Ascending aorta (tissue), 2 donors: ENCODE measurements at places on chromosomes 3 and 15.

DNA sequence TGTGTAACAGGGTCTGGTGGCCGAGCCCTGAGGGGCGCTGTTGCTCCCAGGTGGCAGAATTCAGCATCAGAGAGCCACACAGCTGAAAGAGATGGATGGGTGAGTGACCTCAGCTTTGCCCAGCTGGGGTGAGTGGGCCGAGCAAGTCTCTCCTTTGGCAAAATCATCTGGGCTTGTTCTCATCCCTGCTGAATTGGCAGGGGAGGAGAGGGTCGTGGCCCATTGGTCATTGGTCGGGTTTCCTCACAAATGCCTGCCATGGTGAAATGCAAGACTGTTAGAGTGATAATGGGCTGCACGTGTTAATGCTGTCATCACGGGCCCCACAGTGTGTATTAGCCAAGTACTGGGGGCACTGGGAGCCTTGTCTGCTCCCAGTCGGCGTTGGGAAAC lies 15.9 kb downstream of the ABHD2 start:
- H3K27ac ChIP-seq, result peak overlapping the region; percentile 98
- peak; percentile 70 for DNase-seq
- H3K36me3 ChIP-seq, result no peaks in the 10 kb centered on the region
- no peak overlapping the region for H3K4me3 ChIP-seq

DNA sequence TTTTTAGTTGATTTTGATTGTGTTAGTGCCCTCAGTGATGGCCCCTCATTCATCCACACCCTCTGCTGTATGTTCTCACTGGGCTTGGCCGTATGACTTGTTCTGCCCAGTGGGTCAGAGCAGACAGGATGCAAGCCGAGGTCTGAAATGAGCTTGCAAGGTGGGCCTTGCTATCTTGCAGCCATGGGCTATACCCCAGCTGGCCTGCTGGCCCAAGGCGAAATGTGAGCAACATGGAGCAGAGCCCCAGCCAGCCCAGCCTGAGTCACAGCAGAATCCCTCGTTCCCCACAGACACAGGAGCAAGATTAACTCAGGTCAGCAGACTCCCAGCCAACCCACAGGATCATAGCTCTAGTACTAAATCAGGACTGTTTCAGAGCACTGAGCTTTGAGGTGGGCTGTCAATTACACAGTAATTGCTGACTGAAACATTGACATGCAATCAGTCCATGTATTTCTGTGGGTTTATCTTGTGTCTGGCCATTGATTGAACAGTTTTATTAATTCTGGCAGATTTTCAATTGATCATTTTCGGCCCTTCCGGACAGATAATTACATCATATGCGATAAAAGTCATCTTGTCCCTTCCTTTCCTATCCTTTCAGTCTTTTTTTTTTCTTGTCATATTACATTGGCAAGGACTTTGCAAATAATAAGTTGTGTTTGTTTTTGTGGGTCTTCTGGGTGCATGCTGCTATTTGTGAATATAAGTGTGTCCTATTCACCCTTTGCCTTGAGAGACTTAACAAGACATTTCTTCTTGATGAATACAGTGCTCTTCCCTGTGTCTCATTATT lies 27.1 kb downstream of the KLF15 start:
- H3K4me1 ChIP-seq, result no peaks in the 10 kb centered on the region
- no peak overlapping the region for H3K4me3 ChIP-seq
- peaks cover 33% of the 10 kb centered on the region for H3K36me3 ChIP-seq
- no peaks in the 10 kb centered on the region for H3K27me3 ChIP-seq
- H3K27ac ChIP-seq, result no peak overlapping the region

- no peak for DNase-seq
- no peaks in the 10 kb centered on the region for H3K36me3 ChIP-seq
- H3K27me3 ChIP-seq, result no peaks in the 10 kb centered on the region
- no peaks in the 10 kb centered on the region for H3K4me1 ChIP-seq
- H3K4me3 ChIP-seq, result no peak overlapping the region
These were observed 127.6 kb upstream of the ACP3 start for GRCh38 chr3:132189601-132190000.

- DNase-seq, result no peak
- H3K27me3 ChIP-seq, result no peaks in the 10 kb centered on the region
- H3K4me3 ChIP-seq, result no peak overlapping the region
- H3K36me3 ChIP-seq, result no peaks in the 10 kb centered on the region
These were observed 16.3 kb downstream of the CCDC13 start for GRCh38 chr3:42756681-42757213.

GRCh38 chr3:58003093-58003492 lies 5.1 kb upstream of the FLNB start:
- no peak overlapping the region for H3K4me3 ChIP-seq
- H3K27ac ChIP-seq, result no peak overlapping the region
- DNase-seq, result no peak
- no peaks in the 10 kb centered on the region for H3K4me1 ChIP-seq
- H3K36me3 ChIP-seq, result no peaks in the 10 kb centered on the region

GRCh38 chr15:100438570-100438969 lies 90.2 kb downstream of the CERS3 start:
- H3K36me3 ChIP-seq, result no peaks in the 10 kb centered on the region
- H3K4me3 ChIP-seq, result no peak overlapping the region
- no peaks in the 10 kb centered on the region for H3K4me1 ChIP-seq

GRCh38 chr3:1092771-1093170 lies at the start of gene CNTN6:
Gene CNTN6, plus strand, starts transcription at chr3:1093024. Its CDS starts 54,985 bp downstream, at chr3:1148009.
- H3K36me3 ChIP-seq, result no peaks in the 10 kb centered on the region
- H3K4me3 ChIP-seq, result peak within 1 kb of the TSS; percentile 30
- no peaks in the 10 kb centered on the region for H3K27me3 ChIP-seq
- no peak for DNase-seq
- H3K27ac ChIP-seq, result no peak within 1 kb of the TSS
- H3K4me1 ChIP-seq, result no peaks in the 10 kb centered on the region

- no peak overlapping the region for H3K27ac ChIP-seq
- no peaks in the 10 kb centered on the region for H3K36me3 ChIP-seq
These were observed 975.5 kb upstream of the CFAP20DC start for GRCh38 chr3:60025096-60026050.

DNA sequence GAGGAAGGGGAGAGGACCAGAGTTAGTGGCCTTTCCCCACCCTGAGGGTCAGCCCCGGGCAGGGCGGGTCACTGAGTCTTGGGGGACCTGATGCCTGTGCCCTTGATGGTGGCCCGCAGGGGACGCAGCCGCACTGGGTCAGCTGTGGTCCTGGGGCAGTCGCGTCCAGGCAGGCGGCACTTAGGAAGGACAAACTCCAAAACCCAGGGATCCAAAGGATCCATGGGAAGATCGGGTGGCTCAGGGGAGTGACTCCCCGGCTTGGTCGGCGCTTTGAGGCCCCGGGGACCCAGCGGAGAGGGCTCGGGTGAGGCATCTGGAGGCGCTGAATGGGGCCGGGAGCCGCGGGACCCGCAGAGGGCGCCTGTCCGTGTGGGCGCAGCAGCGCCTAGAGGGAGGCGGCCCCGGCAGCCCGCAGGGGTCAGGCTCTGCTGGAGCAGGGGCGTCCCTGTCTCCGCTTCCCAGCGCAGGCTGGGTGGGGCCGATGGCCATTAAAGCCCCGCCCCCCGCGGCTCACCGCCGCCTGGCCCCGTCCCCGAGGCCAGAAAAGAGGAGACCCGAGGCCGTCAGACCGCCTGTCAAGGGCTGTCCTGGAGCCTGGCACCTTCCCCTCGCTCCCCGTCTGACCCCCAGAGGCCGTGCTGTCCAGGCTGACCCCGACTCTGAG lies 17.5 kb downstream of the CIDEC start:
- H3K4me1 ChIP-seq, result no peaks in the 10 kb centered on the region
- no peaks in the 10 kb centered on the region for H3K27me3 ChIP-seq
- H3K27ac ChIP-seq, result no peak overlapping the region
- peak; percentile 69 for DNase-seq
- no peaks in the 10 kb centered on the region for H3K36me3 ChIP-seq
- H3K4me3 ChIP-seq, result peak overlapping the region; percentile 63
